NCI-H2081 (cell line): ENCODE measurements at places on chromosomes 11 and 22.

GRCh38 chr11:36270701-36271100 is 18.5 kb downstream of the COMMD9 start:
- DNase-seq = no peak

GRCh38 chr11:3186166-3186953 is 21.2 kb upstream of the OSBPL5 start:
- DNase-seq = no peak

GRCh38 chr11:75476739-75477613 is 44.0 kb upstream of the KLHL35 start:
- no peak for DNase-seq

GRCh38 chr11:1128311-1129142 is 29.2 kb upstream of the MUC5AC start:
- DNase-seq = no peak

DNA sequence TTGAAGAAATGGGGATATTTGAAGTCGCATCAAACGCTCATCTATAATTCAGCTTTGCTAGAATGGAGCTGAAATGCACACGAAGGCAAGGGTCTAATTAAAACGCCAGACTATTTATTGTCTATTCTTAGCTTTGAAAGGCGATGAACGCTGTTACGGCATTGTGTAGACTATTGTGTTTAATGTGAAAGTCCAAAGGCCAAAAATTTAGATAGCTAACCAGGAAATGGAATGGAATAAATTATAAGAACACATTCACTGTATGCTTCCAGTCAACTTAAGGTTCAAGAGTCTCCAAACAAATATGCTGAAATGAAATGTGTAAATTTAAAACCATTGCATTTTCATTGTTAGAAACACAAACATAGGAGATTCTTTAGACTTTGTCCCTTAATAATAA is 186.2 kb downstream of the CWF19L2 start:
- no peak for DNase-seq

DNA sequence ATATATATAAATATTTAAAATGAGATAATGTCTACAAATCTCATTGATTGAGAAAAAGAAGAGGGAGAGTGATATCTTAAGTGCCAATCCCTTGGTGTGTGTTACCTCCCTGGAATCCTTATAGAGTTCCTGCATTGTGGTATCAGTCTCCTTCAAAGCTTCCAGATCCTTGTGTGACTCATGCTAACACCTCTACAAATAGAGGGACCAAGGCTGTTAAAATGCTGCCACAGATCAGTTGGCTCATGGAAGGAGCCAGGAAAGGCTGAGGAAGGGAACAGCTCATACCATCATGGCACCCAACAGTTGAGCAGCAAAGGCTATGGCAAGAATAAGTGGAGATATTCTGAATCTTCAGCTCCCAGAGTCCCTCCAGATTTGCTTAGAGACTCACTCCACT is 163.6 kb upstream of the ISX start:
- no peak for DNase-seq

DNA sequence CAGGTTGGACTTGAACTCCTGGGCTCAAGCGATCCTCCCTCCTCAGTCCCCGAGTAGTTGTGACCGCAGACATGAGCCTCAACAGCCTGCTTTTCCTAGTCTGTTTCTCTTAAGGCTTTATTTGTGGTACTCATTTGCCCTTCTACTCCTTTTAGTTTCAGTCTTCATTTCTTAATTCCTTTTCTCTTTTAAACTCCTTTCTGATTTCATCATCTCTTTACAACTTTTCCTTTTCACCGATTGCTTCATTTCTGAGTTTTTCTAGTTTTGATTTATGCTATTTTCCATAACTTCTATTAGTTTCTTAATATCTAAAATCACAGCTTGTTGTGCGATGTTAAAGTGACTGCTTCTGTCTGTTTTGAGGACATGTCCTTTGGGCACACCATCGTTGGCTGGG is 17.3 kb upstream of the MRGPRF start:
- no peak for DNase-seq

- DNase-seq = peak; percentile 90
Measured at GRCh38 chr11:13114566-13115379, 105.7 kb downstream of the RASSF10 start.

DNA sequence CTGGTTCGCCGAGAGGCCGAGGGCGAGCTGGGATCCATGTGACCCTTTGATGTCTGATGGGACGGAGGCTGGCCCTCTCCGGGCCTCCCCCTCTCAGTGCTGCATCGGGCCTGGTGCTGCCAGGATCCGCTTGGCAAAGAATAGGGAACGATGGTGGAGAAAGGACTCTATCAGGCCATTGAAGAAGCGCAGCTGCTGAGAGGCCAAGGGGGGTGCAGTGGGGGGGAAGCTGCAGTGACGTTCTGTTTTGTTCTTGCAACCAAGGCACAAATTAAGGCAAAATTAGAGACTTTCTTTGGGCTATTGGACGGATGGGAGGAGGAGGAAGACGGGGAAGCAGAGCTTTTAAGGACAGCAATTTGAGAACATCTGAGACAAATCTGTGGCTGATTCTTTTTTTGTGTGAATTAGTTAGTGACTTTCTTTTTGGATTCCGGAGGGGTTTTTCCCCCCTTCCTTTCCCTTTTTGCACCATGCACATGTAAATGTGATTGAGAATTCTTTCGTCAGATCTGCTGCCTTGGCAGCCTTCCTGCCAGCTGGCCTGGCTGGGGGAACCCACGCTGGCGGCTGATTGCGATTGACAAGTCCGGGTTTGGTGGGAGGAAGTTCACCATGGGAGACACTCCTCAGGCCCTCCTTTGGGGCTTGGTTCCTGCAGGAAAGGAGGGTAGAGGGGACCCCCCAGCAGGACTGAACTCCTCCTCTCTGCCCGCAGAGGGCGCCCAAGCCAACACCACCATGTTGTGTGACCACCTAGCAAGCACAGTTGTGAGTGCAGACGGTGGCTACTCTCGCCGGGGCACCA is 214.6 kb downstream of the NTM start:
- DNase-seq = no peak

GRCh38 chr22:31561238-31561887 is 65.0 kb downstream of the SFI1 start:
- peak; percentile 87 for DNase-seq

DNA sequence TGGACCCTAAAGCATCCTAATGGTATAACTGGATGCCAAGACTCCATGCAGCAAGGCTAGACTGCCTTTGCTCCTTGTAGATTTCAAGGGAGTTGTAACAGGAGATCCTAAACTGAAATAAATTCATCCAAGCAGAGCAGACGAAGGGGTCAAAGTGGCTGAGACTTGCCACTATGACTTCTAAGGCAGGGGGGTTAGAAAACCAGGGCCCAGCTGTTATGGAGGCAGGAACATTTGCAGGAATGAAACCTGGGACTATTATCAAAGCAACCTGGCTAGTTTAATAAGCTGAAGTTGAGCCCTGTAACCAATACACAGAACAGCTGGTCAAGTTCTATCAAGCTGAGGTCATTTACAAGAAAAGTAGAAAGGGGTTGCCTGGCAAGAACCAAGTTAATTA is 122.2 kb upstream of the TRPC6 start:
- DNase-seq = no peak

- no peak for DNase-seq
Measured at GRCh38 chr11:134675983-134676382, 263.9 kb upstream of the B3GAT1 start.

DNA sequence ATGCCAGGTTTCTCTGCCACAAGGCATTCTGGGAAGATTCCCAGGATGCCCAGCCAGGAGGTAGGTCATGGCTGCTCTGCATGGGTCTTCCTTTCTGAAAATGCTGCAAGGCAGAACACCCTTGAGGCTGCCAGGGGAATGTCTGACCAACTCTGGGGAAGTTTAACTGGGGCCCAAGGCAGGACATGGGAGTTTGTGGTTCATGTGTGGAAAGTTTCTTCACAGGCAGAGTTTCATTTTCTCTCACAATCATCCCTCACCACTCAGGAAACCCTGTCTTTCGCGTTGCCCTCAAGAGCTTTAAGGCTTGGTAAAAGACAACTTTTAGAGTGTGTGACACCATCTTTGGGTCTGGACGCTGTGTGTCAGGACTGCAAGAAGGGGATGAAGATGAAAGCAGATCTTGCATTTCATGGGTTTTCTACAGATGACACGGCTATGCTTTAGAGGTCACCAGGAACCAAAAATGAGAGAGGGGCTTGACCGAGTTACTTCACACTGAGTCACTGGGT is 133.5 kb downstream of the CD44 start:
- no peak for DNase-seq
